ENCODE measurements at places on chromosomes 1 and 21.

GRCh38 chr1:155051777-155052398 lies 772 bp downstream of the ADAM15 start:
- peak; percentile 26 for DNase-seq

DNA sequence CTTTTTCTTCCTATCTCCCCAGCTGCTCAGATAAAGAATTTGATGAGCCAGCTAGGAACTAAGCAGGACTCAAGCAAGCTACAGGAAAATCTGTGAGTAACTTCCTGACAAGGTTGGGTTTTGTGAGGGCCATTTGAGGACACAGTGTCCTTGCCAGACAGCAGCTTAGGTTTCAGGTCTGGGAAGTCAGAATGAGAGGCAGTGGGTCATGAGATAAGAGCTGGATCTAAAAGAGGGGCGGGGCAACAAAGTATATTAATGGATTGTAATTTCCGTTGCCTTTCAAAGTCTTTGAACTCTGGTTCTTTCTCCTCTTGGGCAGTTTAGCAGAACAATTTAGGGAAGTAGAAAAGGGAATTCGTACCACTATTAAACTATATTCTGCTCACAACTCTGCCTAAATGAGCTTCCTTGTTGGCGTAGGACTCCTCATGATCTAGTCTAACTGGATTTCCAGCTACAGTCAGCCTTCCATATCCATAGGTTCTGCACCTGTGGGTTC lies 16.6 kb downstream of the STX12 start:
- no peak for DNase-seq

DNA sequence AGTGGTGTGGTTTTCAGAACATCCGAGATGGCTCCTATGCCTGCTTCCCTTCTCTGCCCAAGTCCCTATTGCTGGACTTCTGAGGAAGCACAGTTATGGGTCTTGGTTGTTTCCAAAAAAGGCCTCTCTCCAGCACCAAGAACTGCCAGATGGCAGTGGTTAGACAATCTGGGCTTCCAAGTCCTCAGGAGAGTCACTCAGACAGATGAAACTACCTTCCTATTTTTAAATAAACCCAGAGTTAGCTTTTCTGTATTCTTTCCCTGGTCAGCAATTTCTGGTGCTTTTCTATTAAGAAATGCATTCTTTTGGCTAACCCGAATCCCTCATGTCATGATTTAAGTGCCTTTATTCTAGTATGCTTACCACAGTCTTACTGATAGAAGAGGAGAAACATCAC lies 245.9 kb downstream of the PRDM2 start:
- no peak for DNase-seq

GRCh38 chr1:98919211-98919610 lies 85.5 kb downstream of the PLPPR5 start:
- no peak for DNase-seq

DNA sequence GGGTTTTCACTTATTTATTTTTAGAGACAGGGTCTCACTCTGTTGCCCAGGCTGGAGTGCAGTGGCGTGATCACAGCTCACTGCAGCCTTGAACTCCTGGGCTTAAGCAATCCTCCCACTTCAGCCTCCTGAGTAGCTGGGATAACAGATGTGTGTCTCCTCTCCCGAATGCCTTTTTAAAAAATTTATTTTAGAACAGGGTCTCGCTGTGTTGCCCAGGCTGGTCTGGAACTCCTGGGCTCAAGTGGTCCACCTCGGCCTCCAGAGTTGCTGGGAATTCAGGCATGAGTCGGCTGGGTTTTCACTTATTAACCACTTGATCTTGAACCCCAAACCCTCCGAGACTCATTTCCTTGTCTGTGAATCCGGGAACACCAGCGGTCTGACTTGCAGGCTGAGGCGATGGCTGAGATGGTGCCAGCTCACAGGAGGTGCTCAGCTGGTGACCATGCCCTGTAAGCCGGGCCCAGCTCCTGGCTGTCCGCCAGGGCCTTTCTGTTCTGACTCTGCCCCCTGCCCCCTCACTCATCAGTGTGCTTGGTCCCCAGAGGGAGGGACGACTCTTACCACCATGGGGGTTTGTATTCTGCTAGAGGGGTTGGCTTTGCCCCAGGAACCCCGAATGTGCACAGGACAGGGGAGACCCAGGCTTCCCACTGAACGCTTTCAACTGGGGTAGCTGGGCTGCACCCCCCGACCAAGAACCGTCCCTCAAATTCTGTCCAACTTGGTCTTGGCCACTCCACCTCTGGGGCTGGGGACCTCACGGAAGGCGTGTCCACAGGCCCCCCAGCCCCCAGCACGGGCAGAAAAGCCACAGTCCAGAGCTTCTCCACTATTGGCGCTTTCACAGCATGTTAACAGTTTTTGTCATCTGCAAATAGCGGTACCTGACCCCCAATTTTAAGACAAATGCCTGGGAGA lies 22.5 kb downstream of the MMEL1 start:
- no peak for DNase-seq

GRCh38 chr1:145720878-145721671 lies 1.8 kb downstream of the CD160 start:
- DNase-seq = peak; percentile 14

Measured in DMS153 (cell line).